ENCODE measurements at places on chromosomes 13 and 19.

DNA sequence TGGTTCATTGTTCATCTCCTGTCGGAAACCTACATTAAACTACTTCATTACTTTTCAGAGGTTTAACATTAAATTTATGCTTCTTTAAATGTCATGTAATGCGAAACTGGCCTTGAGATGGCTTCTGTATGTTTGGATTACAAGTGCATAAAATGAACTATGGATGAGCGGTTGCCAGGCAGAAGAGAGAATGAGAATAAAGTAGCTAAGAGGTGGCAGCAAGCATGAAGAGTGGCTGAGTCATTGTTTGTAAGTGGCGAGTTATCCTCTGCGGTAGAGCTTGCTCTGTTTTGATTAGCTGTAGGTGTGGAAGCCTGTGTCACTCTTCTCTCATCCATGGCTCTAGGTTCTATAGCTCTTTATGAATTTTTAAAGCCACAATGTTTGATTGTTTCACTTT, 1139.6 kb upstream of the PCDH9 start:
- DNase-seq, result no peak

- DNase-seq, result peak; percentile 9
Measured at GRCh38 chr13:36344886-36345437, 1.2 kb downstream of the SPART start.

DNA sequence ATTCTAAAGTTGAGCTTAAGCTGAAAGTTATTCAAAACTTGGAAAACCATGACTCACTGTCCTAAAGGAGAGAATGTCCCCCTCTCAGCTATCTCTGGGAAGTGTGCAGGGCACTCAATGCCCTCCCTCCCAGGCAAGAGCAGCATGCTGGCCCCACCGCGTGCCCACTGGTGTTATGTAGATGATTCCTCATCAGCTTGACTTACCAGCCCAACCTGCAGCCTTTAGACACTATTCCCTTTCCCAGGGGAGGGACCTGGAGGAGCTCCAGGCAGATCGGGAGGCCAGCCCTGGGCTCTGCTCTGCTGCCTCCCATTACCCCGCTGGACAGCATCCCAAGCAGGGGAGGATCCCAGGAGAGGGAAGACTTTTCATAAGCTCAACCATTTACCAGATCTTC, 124.6 kb downstream of the FGF14 start:
- DNase-seq, result no peak

GRCh38 chr13:111858571-111858970, 208.4 kb upstream of the SOX1 start:
- no peak for DNase-seq

DNA sequence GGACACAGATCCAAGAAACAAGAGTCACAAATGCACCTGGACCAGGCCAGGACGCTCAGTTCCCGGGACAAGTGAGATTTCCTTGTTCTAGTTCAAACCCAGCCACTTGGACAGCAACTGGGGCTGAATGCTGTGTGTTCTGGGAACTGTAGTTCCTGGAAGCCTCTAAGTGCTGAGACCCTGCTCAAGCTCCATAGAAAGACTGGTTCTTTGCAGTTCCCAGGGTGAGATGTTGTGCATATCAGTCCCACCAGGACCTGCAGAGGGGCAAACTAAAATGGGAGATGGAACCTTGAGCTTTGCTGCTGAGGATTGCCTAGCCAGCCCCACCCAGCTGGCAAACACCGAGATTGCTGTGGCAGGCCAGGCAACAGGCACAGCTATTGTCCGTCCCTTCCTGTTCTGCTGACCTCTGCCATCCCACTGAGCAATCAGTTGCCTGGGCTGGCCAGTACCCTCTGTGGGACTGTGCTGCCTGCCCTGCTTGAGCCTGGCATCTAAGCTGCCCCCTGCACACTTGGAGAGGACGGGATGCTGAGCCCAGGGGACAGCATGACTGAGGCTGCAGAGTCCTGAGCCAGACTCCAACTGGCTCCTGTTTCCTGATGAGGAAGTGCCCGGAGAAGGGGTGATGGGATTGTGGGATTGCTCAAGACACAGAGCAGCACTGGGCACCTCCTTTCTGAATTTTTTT, 1.4 kb upstream of the GIPC1 start:
- DNase-seq, result no peak

GRCh38 chr19:34519602-34520001, 38.0 kb downstream of the WTIP start:
- DNase-seq, result no peak

DNA sequence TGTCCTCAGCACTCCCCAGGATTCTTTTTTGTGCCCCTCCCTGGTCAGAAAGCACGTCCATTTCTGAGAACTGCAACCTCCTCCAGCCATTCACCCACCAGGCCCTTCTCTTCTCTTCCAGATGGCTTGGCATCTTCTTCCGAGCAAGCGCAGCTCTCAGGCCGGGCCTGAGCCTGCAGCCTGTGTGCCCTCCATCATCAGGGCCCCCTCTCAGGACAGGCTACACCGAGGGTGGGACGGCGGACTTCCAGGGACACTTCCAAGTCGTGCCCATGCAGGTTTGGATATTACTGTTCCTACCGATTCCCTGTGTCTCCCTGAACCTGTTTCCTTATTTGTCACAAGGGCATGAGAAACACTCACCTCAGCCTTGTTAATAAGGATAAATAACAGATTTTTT, 28.4 kb downstream of the SOX1 start:
- DNase-seq, result no peak

- DNase-seq, result no peak
Measured at GRCh38 chr13:112842343-112842856, 126.6 kb upstream of the MCF2L start.

- DNase-seq, result no peak
Measured at GRCh38 chr13:38900188-38900587, 90.4 kb downstream of the STOML3 start.

DNA sequence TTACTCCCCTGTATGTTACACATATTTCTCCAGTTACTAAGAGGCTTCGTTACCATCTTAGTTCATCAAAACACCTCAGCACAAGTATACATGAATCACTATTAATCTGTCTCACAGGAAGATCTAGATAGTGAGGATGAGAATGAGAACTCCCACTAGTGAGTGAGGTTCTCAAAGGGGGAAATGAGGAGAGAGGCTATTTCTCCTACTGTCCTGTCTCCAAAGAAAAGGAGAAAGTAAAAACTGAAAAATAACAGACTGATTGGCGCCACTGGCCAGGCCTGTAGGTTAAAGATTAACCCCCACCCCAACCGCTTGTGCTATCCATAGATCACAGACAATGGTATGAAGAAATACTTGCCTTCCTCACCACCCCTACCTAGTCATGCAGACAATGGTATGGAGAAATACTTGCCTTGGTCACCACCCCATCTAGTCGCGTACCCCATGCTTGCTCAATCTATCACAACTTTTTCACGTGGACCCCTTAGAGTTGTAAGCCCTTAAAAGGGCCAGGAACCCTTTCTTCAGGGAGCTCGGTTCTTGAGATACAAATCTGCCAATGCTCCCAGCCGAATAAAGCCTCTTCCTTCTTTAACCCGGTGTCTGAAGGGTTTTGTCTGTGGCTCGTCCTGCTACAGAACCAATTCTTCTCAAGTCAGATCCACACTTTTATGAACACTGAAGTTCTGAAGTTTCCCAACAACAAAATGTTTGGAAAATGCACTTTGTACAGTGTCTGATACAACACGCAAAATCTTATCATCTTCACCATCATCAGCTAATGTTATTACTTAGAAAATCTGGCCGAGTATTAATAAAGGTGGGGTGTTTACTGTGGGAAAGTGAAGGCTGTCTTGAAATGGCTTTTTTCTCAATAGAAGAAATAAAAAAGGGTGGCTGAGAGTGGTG, 598.1 kb downstream of the UQCRFS1 start:
- DNase-seq, result no peak

GRCh38 chr13:110113284-110113764, 193.6 kb downstream of the COL4A1 start:
- DNase-seq, result no peak

- DNase-seq, result no peak
Measured at GRCh38 chr13:52812941-52813340, 35.5 kb downstream of the PCDH8 start.

- no peak for DNase-seq
Measured at GRCh38 chr19:17720440-17720839, 1.2 kb downstream of the MAP1S start.

DNA sequence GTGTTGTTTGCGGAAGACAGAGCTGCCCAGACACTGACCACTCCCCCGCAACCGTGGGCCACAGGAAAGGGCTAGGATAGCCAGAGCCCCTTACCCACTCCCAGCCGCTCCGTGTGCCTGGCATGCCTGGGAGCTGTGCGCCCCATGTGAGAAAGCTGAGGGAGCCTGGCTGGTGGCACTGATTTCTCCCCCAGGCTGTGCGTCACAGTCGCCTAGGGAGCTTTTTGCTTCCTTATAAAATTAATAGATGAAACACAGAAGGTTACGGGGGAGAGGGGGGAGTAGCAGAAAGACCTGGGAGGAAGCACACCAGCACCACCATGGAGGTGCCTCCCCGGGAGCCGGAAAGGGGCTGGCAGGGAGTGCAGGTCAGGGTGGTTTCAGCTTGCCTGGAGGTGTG, 24.7 kb downstream of the DPF1 start:
- no peak for DNase-seq

DNA sequence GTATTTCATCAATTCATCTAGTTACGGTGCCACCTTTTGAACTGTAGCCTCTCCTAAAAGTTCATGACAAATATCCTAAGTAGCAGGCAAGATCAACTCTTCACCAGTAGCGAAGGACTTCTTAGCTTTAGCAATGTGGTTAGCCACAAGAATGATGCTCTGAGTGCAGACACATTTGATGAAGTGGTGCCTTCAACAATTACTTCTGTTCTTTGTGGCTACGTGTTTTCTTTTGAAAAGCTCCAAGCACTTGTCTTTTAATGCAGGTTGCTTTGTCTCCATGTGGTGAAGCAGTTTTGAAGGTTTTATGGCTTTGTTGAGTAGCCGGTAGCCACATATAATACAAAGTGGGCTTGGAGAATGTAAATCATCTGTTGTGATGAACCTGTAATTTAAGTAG, 194.7 kb downstream of the B3GLCT start:
- DNase-seq, result no peak

GRCh38 chr13:71685072-71685471, 181.9 kb downstream of the DACH1 start:
- no peak for DNase-seq

- DNase-seq, result no peak
Measured at GRCh38 chr19:47275791-47276461, 1.2 kb downstream of the INAFM1 start.

DNA sequence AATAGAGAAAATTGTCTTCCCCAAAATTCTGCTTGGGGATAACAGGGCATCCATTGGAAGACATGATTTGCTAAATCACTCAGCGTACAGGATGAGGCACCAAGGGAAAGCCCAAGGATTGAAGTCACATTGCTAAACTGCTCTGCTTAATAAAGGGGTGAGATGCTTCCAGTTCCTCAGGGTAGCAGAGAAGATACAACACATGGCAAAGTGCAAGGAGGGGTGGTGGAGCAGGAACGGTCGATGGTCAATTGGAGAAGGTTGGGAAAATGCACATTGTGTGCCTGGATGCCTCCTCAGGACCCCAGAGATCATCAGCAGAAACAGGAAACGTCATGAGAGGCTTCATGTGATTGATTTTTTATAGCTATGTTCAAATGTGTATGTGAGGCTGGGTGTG, 116.3 kb upstream of the SOX1 start:
- no peak for DNase-seq

- DNase-seq, result no peak
Measured at GRCh38 chr19:956766-957440, 27.2 kb upstream of the WDR18 start.

DNA sequence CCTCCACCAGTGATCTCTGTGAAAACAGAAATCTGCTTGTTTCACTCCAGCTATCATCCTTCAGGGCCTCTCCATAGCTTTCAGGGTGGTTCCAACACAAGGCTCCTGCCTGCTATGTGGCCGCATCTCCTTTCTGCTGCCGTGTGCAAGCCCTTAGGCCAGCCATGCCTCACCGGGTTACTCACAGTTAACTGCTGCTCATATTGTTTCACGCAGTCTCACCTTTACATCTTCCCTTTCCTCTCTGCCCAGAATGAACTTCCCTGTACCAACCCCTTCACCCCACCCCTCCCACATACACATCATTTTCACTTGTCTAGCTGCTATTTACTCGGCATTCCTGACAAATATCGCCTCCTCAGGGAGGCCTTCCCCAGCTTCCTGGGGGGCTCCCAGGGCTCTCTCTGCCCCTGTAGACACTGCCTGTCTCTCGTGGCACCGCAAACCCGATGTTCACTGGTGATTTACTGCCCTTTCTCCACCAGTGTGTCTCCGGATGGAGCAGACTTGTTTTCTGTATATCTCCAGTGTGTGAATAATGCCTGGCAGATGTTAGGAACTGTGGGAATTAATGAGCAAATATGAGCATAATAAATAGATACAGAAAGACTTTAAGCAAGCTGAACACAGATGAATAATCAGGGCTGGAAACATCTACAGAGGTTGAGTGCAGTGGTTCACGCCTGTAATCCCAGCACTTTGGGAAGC, 39.3 kb upstream of the GPR183 start:
- DNase-seq, result no peak

GRCh38 chr13:23584275-23584674, 14.1 kb downstream of the TNFRSF19 start:
- no peak for DNase-seq

GRCh38 chr19:30806311-30806710, 434.1 kb downstream of the ZNF536 start:
- no peak for DNase-seq

DNA sequence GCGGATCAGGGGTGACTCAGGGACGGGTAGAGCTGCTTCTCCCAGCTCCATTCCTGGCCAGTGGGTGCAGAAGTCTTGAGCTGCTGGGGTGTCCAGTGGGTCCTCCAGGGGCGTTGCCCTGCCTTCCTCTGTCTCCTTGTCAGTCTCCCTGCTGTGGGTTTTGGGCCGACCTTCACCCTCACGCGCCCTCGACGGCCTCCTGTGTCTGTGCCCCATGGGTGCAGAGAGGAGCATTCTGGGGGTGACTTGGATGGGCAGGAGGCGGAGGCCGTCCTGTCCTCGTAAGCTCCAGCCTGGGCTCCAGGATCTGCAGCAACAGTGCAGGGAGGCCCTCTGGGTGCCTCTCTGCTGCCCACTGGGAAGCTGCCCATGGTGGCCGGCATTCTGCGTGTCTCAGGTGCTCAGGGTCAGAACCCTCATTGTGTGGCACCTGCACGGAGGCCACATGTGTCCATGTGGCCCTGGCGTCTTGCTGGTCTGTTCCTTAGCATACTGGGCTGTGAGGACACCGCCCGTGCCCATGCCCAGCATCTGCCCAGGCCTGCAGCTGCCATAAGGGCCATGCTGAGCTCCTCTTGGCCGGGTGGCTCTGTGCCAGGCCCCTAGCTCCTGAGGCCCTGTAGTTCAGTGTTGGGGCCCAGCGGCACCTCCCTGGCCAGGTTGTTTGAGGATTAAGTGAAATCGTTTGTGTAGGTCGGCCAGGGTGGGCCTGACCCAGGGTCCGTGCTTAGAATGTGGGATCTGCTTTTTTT, 17.3 kb downstream of the DOT1L start:
- no peak for DNase-seq

- no peak for DNase-seq
Measured at GRCh38 chr13:104779311-104779993, 1713.2 kb upstream of the SLC10A2 start.

DNA sequence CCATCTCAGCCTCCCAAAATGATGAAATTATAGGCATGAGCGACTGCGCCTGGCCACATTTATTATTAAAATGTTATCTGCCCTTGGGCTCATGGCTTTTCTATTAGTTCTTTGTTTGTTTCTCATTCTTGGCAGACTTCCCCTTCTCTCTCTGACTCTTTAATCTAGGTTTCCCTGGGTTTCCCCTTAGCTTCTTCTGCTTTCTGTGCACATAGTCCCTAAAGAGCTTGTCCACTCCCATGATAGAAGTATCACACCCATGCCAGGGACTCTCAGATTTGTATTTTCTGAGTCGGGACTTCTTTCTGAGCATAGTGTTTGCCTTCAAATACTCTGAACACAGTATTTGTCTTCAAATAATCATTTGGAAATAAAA, 38.6 kb upstream of the ITM2B start:
- DNase-seq, result no peak

Data from stimulated activated naive CD4-positive, alpha-beta T cell (primary cell).